Fibroblast of skin of abdomen (primary cell): ENCODE measurements at places on chromosomes 4 and X.

DNA sequence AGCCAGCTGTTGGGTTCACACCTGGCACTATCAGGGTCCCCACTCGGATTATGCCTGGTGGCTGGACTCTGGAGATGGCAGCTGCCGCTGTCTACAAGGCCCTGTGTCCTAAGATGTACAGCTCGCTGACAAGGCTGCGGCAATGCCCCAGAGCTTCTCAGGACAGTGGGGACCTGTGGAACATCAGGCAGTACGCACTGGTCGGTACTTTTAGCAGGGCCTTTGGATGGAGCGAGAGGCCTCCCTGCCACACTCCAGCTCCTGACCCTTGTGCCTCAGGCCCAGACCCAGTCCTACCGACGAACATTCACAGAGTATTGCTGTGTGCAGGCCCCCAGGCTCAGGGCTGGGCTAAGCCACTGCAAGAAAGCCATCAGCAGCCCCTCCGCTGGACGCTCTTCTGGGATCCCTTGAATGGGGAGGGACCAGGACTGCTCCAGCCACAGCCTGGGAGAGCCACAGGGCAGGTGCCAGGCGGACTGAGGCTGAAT is 45.7 kb upstream of the HMX1 start:
- DNase-seq = no peak

- no peak for DNase-seq
Measured at GRCh38 chr4:125082729-125083417, 231.9 kb upstream of the FAT4 start.

DNA sequence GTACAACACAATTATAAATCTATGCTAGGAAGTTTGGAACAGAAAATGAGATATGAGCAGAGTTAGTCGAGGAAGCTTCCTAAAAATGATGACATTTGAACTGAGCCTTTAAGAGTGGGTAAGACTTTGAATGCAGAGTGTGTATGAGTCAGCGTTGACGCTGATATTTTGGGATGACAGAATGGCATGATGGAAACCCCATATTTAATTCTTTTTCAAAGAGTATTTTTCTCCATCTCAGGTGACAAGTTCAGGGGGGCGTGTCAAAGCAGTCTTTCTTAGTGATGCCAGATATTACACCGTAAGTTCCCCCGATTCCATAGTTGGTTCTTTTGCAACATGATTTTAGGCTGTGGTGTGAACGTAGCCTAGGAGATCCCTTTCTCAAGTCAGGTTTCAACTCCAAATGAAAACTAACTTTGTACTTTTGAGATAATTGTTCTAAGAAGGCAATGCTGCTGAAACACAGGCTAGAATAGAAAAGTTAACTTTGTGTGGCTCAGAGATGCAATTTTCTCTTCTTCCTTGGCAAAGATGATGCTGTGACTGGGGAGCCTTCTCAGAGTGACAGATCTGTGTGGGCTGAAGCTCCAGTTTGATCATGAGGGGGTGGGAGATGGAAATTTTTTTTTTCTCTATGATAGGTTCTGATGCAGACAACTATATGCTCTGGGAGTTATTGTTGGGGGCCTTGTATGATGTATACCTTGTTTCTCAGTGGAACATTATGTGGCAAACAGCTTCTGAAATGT is 59.2 kb downstream of the GLUD2 start:
- no peak for DNase-seq

GRCh38 chr4:85773372-85773771 is 298.4 kb downstream of the ARHGAP24 start:
- no peak for DNase-seq

GRCh38 chr4:78058591-78059523 is 1.7 kb downstream of the FRAS1 start:
- peak; percentile 47 for DNase-seq

DNA sequence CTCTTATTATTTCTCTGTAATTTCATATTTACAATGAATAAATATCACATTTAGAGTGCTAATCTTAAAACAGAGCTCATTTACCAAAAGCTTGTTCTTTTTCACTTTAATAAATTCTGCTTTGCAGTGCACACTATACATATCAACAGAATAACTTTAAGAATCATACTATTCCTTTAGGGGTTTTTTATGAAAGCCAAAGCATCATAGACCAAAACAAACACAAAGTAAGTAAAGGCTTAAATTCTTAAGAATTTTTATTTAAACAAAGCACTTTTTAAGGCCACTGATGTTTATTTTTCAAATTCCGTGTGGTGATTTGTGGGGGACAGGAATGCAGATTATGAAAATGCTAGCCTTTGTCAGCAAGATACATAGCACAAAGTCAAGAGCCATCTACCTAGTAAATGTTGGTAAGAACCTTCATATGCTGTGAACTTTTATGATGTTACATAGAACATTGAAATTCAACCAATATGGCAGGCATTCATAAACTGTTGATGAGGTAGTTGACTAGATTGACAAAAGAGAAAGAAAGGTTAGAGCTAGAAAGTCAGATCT is 17.8 kb downstream of the TIGD2 start:
- peak; percentile 44 for DNase-seq

GRCh38 chr4:73053076-73053475 is 16.4 kb downstream of the COX18 start:
- no peak for DNase-seq

GRCh38 chr4:159051245-159052071 is 51.4 kb upstream of the RAPGEF2 start:
- peak; percentile 12 for DNase-seq

- DNase-seq = no peak
Measured at GRCh38 chr4:123200051-123200940, 196.3 kb upstream of the SPRY1 start.

GRCh38 chrX:38103857-38104812 is 97.8 kb downstream of the SYTL5 start:
- no peak for DNase-seq

DNA sequence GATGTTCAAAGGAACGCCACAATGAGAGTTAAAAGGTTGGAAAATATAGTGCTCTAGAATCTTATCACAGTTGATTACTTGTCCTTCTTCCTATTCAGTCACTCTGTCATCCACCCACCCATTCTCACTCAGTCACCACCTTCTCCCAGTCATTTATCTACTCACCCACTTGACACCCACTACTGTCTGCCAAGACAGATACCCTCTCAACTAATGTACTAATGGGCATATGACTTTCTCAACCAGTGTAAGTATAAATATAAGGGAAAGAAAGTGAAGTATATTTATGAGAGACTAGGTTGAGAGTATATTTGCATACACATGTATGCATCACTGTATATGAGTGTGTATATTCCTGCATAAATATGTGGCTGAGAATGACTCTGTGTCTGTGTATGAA is 20.0 kb downstream of the MID2 start:
- no peak for DNase-seq

DNA sequence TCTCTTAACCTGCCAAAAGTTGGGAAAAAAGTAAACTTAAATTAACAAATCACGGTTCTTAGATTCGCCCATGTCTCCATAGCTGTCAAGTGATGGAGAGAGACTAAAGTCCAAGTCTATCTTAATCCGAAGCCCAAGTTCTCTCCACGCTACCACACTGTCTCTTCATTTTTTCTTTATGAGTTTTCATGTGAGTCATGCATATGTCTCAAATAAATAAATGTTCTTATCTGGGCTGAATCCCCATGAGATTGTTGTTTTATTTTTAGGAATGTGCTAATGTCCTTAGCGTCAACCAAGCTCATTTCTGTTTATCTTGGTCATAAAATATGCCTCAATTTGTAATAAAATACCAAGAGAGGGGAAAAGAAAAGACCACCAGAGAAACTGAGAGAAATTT is 169.3 kb downstream of the RCHY1 start:
- DNase-seq = peak; percentile 60

DNA sequence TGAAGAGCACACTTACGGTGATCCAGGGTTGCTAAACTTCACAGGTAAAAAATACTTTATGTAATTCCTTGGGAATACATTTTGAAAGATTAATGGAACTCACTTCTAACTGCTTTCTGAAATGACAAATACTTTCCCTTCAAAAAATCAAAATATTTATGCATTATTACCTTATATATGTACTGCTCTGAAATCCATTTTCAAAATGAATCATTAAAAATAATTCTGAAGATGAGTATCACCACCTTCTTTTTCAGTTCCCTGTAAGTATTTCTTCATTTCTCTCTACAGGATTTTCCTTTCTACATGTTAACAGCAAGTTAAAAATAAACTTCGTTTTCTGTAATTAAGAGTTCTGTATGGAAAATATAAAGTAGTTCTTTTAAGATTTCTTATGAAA is 428.6 kb downstream of the TMA16 start:
- no peak for DNase-seq

DNA sequence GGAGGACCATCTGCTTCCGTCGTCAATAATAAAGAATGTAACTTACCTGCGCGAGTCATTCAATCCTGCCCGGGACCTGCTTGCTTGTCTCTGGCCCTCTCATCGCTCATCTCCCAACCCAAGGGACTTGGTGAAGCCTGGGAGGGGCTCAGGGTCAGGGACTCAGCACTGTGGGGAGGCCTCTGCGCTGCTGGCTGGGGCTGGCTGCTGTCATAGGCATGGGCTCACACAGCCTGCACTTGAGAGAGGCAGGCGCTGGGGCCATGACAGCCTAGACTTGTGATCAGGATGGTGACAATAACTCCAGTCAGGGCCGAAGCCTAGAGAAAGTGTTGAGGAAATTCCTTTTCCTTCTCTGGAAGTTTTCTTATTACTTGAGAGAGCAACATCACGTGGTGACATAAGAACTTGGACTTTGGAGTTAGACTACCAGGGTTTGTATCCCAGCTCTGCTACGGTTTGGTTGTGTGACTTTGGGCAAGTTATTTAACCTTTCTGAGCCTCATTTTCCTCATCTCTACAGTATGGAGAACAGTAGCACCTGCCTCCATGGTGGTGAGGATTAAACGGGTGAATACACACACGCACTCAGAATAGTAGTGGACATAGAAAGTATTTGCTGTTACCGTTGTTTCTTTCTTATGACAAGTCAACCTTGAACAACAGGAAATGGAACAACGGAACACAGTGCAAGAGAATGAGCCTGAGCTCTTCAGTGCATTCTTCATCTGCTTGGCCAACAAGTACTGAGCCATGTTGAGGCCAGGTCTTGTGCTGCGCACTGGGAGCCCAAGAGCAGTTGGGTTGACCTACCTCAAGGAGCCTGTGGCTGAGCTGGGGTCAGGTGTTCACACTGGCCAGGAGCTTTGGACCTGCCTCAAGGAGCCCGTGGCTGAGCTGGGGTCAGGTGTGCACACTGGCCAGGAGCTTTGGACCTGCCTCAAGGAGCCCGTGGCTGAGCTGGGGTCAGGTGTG is 60.5 kb downstream of the TBC1D14 start:
- DNase-seq = no peak

DNA sequence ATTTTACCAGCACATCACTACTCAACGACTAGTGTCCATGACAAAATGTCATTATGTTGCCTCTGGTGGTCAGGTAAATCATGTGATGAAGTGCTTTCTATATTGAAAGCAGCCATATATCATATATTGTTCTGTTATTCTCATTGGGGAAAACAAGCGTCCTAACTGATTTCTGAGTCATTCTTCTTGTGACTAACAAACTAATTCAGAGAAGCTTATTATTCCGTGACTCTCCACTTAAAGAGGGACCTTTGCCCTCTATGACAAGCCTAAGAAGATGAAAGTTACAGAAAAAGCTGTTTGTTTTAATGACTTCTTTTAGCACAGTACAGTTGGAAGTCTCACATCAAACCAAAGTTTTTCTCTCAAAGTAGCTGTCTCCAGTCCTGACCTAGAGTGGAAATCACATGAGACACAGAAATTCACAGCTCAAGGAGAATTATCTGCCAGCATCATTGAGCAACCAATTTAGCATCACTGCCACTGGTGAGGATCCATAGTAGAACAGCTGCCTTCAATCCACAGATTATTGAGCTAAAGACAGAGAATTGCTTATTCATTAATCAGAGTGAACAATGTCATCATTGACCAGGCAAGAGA is 36.4 kb downstream of the ASB9 start:
- DNase-seq = no peak

GRCh38 chr4:16297003-16297402 is 70.7 kb upstream of the TAPT1 start:
- no peak for DNase-seq

DNA sequence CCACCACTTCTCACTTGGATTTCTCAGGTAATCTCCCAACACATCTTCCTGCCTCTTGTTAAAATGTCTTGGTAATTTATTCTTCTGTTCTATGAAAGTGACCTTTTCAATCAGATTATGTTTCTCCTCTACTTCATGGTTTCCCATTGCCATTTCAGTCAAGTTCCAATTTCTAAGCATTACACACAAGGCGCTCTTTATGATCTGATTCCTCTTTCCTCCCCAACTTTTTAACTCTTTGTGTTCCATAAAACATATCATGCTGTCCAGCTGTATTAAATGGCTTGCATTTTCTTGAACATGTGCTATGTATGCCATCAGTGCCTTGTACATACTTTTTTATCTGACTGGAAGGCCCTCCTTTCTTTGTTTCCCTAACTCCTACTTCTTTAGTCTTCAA is 13.1 kb upstream of the ART3 start:
- no peak for DNase-seq

DNA sequence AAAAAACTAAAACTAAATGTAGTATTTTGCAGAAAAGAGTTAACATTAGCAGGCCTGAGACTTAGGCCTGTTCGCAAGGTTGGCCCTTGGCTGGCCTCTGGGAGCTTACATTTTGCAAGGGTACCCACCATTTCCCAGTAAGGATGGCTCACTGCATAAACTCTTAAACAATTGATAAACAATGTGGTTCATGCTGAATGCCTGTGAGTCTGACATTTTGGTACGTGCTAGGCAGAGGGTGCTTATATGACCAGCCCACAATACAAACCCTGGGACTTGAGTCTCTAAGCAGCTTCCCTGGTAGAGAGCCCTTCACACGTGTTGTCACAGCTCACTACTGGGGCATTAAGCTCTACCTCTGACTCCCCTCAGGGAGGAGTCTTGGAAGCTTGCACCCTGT is 7.4 kb downstream of the PRPS2 start:
- DNase-seq = no peak

- no peak for DNase-seq
Measured at GRCh38 chr4:164384416-164384815, 369.5 kb upstream of the SMIM31 start.

GRCh38 chrX:111007238-111007637 is 88.8 kb upstream of the PAK3 start:
- DNase-seq = no peak

GRCh38 chr4:53717064-53717549 is 125.8 kb upstream of the LNX1 start:
- peak; percentile 80 for DNase-seq

GRCh38 chrX:44343412-44344141 is at the start of gene EFHC2:
Gene EFHC2 (minus strand): TSS chrX:44343672. CDS start chrX:44343588, 84 bp downstream.
- DNase-seq = no peak
